ENCODE measurements at places on chromosomes 4 and X.

DNA sequence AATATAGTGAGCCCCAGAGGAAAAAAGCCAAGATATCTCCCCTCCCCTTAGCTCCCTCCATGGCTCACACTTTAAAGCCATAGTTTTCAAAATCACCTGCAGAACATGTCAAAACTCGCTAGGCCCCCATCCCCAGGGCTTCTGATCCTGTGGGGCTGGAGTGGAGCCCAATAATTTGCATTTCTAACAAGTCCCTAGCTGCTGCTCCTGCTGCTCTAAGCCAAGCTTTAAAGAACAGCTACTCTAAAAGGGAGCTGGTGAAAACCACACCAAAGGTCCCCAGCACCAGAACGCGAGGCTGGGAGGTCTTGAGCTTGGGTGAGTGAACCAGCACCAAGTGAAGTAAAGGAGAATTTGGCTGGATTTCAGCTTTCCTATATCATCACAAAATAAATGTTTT lies 237.1 kb downstream of the ZNF674 start:
- H3K36me3 ChIP-seq, result no peaks in the 10 kb centered on the region
- no peaks in the 10 kb centered on the region for H3K27me3 ChIP-seq
- no peak overlapping the region for H3K27ac ChIP-seq
- no peaks in the 10 kb centered on the region for H3K4me1 ChIP-seq

- H3K27me3 ChIP-seq, result peaks cover 7% of the 10 kb centered on the region
These were observed 6.5 kb downstream of the RNF150 start for GRCh38 chr4:141126769-141127168.

GRCh38 chrX:5080791-5081190 lies 1147.9 kb downstream of the NLGN4X start:
- no peak overlapping the region for H3K27ac ChIP-seq
- no peaks in the 10 kb centered on the region for H3K4me1 ChIP-seq
- H3K4me3 ChIP-seq, result no peak overlapping the region
- H3K27me3 ChIP-seq, result no peaks in the 10 kb centered on the region

GRCh38 chr4:97104666-97105065 lies 1038.6 kb downstream of the STPG2 start:
- H3K4me3 ChIP-seq, result no peak overlapping the region
- no peak overlapping the region for H3K27ac ChIP-seq
- DNase-seq, result no peak
- H3K36me3 ChIP-seq, result no peaks in the 10 kb centered on the region
- no peaks in the 10 kb centered on the region for H3K4me1 ChIP-seq
- H3K27me3 ChIP-seq, result no peaks in the 10 kb centered on the region

DNA sequence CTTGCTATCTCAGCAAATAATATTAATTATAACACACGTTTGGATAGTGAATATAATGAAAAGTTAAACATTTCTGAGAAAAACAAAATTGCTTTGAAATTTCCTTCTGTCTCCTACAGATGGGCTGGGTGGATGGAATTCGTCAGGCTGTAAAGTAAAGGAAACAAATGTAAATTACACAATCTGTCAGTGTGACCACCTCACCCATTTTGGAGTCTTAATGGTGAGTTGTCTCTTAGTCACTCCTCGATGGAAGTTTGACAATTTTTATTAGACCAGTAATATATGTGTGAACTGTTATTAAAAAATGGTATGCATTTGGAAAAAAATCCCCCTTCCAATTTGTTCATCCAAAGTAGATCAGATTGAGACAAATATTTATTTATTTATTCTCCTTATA lies 92.5 kb upstream of the BRS3 start:
- H3K4me1 ChIP-seq, result no peaks in the 10 kb centered on the region
- H3K4me3 ChIP-seq, result no peak overlapping the region
- H3K27me3 ChIP-seq, result no peaks in the 10 kb centered on the region
- no peak overlapping the region for H3K27ac ChIP-seq
- no peaks in the 10 kb centered on the region for H3K36me3 ChIP-seq
- no peak for DNase-seq

DNA sequence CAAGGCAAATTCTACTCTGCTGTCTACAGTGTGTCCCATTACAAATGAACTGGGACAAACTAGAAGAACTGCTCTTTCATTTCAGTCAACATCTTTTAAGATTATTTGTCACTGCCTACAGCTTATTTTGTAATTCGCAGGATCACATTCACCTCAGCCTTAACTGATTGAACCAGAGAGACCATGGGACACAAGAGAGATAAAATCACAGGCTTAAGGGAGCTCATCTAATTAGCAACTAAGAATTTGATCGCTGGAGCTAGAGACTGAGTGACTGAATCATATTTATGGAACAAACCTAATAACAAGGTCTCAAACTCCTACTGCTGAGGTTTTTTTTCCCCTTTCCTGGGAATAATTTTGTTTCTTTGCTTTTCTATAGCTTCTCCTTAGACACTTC lies 898.2 kb downstream of the PCDH18 start:
- H3K4me1 ChIP-seq, result no peaks in the 10 kb centered on the region
- H3K36me3 ChIP-seq, result no peaks in the 10 kb centered on the region
- no peak for DNase-seq
- no peak overlapping the region for H3K27ac ChIP-seq
- H3K4me3 ChIP-seq, result no peak overlapping the region
- no peaks in the 10 kb centered on the region for H3K27me3 ChIP-seq

DNA sequence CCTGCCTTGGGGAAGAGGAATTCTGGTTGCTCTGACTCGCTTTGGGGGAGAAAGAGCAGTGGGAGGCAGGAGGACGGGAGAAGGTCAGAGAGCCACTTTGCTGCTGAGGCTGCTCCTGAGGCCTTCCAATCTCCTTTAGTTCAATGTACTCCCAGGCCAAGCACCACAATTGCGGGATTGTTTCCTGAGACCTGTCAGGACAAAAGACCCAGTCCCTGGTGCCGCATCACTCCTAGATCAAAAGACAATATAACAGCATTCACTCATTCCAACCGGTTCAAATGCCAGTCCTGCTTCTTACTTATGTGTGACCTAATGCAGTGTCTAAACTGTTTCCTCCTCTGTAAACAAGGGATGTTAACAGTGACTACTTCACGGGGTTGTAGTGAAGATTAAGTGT lies 106.4 kb downstream of the TRIML1 start:
- no peaks in the 10 kb centered on the region for H3K4me1 ChIP-seq
- H3K36me3 ChIP-seq, result no peaks in the 10 kb centered on the region
- H3K4me3 ChIP-seq, result no peak overlapping the region
- no peaks in the 10 kb centered on the region for H3K27me3 ChIP-seq
- no peak overlapping the region for H3K27ac ChIP-seq

GRCh38 chrX:143623657-143624056 lies 12.2 kb downstream of the SLITRK4 start:
- no peaks in the 10 kb centered on the region for H3K27me3 ChIP-seq
- DNase-seq, result no peak
- H3K4me3 ChIP-seq, result no peak overlapping the region
- no peaks in the 10 kb centered on the region for H3K4me1 ChIP-seq

GRCh38 chr4:188198982-188199792 lies 59.9 kb downstream of the TRIML1 start:
- H3K4me3 ChIP-seq, result no peak overlapping the region
- DNase-seq, result no peak
- no peak overlapping the region for H3K27ac ChIP-seq
- H3K36me3 ChIP-seq, result no peaks in the 10 kb centered on the region
- H3K4me1 ChIP-seq, result no peaks in the 10 kb centered on the region
- H3K27me3 ChIP-seq, result no peaks in the 10 kb centered on the region

GRCh38 chr4:37674439-37674838 lies 11.7 kb downstream of the RELL1 start:
- H3K4me3 ChIP-seq, result no peak overlapping the region
- DNase-seq, result no peak
- H3K36me3 ChIP-seq, result no peaks in the 10 kb centered on the region
- H3K4me1 ChIP-seq, result peaks cover 16% of the 10 kb centered on the region

DNA sequence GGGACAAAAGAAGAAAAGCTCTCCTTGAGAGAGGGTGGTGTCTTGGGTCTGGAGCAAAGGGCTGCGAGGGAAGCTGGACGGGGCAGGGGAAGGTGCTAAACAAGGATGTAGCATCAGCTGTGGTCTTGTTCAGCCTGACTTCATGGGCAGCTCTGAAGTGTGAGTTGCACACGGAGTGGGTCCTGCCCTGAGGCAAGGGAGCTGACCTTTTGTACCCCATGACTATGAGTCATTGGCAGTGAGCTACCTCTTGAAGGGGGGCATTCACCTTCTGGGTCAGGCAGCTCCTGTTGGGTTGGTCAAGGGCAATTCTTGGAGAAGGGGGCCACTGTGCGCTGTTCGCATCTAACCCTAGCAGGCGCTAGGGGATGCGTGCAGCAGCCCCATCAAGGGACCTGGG lies 151.8 kb downstream of the SMIM20 start:
- H3K36me3 ChIP-seq, result no peaks in the 10 kb centered on the region
- DNase-seq, result no peak
- H3K27ac ChIP-seq, result no peak overlapping the region
- H3K4me1 ChIP-seq, result no peaks in the 10 kb centered on the region
- H3K4me3 ChIP-seq, result no peak overlapping the region

- H3K27me3 ChIP-seq, result peaks cover 30% of the 10 kb centered on the region
- peaks cover 15% of the 10 kb centered on the region for H3K4me1 ChIP-seq
- no peak overlapping the region for H3K27ac ChIP-seq
- no peak for DNase-seq
- H3K4me3 ChIP-seq, result peak overlapping the region; percentile 48
These were observed 18.9 kb upstream of the GPR101 start for GRCh38 chrX:137052643-137053235.

GRCh38 chr4:102826890-102827673 lies at the start of gene UBE2D3:
UBE2D3 (minus strand) TSS chr4:102827551; CDS start chr4:102826508, 1,043 bp downstream.
- H3K4me1 ChIP-seq, result peaks cover 14% of the 10 kb centered on the region
- H3K27me3 ChIP-seq, result no peaks in the 10 kb centered on the region
- H3K4me3 ChIP-seq, result peak within 1 kb of the TSS; percentile 89
- H3K27ac ChIP-seq, result peak within 1 kb of the TSS; percentile 99
- H3K36me3 ChIP-seq, result peaks cover 20% of the 10 kb centered on the region

DNA sequence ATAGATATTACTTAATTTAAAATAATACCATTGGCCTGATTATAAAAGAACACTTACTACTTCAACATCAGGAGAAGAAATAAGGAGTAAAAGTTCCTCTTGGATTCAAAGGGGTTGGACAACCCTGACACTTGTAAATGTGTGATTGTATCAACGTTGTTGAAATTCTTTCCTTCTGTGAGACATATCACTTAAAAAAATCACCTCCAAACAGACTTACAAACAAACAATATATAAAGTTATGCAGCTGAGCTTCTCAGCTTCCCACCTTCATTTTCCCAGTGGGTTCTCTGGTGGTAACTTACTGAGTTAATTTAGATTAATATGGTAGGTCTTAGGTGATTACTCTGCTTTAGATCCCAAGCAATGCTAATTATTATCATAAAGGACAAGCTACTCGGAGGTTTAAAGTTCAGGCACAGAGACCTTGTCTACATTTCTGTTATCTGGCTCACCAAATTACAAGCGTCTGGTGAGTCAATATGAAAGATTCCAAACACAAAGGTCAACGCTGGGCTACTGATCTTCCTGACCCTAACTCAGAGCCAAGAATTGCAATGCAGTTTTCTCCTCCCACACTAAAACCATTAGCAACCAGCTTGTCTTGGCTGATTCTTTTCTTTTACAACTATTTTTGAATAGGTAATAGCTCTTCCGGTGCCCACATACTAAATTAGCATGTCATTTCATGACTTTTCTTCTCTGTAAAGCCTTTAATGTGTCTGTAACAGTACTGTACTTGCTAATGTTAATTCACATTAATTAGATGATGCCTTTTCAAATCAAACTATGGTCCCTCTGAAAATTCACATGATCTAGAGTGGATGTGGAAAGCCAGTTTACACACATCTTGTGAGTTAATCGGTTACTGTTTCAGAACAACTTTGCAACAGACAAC lies 157.6 kb downstream of the RASL11B start:
- no peak overlapping the region for H3K27ac ChIP-seq
- no peak for DNase-seq
- no peaks in the 10 kb centered on the region for H3K36me3 ChIP-seq
- no peaks in the 10 kb centered on the region for H3K4me1 ChIP-seq
- no peak overlapping the region for H3K4me3 ChIP-seq

DNA sequence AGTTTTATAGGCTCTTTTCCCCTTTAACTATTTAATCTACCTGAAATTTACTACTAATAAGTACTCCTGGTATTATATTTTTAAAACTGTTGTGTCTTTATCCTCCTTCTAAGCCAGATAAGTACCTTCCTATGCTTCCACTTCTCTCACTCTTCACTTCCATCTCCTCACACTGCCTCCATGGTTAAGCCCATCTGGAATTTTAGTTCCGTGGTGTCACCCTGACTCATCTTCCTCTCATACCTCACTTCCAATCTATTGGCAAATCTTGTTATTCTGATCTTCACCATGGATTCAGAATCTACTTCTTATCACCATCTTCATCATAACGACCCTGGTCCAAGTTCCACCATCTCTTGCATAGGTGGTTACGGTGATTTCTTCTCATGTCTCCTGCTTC lies 32.7 kb upstream of the DAPP1 start:
- no peaks in the 10 kb centered on the region for H3K4me1 ChIP-seq
- H3K4me3 ChIP-seq, result no peak overlapping the region
- H3K36me3 ChIP-seq, result no peaks in the 10 kb centered on the region
- no peak for DNase-seq
- no peak overlapping the region for H3K27ac ChIP-seq

GRCh38 chrX:10648614-10649013 lies 28.2 kb upstream of the MID1 start:
- H3K27ac ChIP-seq, result no peak overlapping the region
- no peak overlapping the region for H3K4me3 ChIP-seq
- H3K27me3 ChIP-seq, result no peaks in the 10 kb centered on the region
- no peaks in the 10 kb centered on the region for H3K36me3 ChIP-seq
- no peaks in the 10 kb centered on the region for H3K4me1 ChIP-seq

DNA sequence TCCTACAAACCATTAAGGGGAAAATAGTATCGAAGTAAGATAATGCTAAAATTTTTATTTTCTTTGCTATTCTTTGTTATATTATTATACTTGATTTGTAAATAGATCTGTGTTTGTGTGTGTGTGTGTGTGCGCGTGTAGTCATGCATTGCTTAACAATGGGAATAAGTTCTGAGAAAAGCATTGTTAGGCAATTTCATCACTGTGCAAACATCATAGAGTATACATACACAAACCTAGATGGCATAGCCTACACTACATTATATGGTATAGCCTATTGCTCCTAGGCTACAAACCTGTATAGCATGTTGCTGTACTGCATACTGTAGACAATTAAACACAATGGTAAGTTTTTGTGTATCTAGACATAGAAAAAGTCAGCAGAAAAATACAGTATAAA lies 17.1 kb downstream of the MTTP start:
- no peak overlapping the region for H3K27ac ChIP-seq
- H3K4me1 ChIP-seq, result no peaks in the 10 kb centered on the region
- no peak for DNase-seq
- no peaks in the 10 kb centered on the region for H3K36me3 ChIP-seq
- no peak overlapping the region for H3K4me3 ChIP-seq

DNA sequence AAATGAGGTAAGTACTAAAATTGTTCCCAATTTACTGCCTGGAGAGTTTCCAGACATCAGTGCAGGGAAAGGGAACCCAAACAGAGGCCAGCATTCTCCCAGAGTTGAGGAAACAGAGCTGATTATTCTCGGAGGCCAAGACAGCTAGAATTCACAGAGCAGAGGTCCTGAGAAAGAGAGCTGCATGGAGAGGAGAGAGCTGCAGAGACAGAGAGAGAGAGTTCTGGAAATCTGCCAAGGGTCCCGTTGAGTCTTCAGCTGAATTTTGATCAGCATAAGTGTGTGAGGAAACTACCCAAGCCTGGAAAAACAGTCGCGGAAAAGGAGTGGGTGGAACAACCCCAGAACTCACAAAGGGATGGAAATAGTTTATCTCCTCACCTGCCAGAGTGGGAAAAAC lies 43.8 kb upstream of the GPR173 start:
- H3K4me1 ChIP-seq, result peaks cover 7% of the 10 kb centered on the region
- H3K27ac ChIP-seq, result no peak overlapping the region
- no peak overlapping the region for H3K4me3 ChIP-seq
- no peaks in the 10 kb centered on the region for H3K27me3 ChIP-seq

Measured in CD4-positive, alpha-beta T cell (primary cell).